ENCODE measurements at places on chromosomes 7 and 10.

DNA sequence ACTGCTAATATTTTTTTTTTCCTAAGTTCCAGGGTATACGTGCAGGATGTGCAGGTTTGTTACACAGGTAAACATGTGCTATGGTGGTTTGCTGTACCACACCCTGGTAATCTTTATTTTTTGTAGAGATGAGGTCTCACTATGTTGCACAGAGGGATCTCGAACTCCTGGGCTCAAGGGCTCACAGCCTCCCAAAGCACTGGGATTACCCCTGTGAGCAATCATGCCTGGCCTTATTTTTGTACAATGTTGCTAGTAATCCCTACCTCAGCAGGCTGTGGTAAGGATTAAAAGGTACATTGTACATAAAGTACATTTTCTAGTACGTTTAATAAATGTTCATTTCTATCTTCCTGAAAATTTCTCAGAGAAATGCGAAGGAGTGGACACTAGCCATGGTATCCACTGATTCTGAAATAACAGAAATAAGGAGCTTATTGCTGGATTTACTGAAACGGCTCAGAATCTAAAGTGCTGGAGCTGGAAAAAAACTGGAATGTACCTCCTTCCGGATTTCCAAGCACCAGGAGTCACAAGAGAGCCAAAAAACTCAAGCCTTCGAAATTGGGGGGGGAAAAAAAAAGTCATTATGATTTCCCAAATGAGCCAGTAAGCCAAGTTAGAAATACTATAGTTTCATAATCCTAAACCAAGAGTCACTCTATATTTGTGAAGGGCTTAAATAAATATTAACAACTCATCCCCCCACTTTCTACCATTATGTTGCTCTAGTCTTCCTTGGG is 69.6 kb downstream of the NT5C2 start:
- DNase-seq, result no peak

GRCh38 chr10:24568042-24568441 is 155.6 kb downstream of the ARHGAP21 start:
- DNase-seq, result no peak

- DNase-seq, result no peak
Observed at GRCh38 chr10:88680958-88681357, 16.7 kb downstream of the LIPF start.

GRCh38 chr10:62650411-62650810 is 154.1 kb upstream of the ADO start:
- DNase-seq, result no peak

DNA sequence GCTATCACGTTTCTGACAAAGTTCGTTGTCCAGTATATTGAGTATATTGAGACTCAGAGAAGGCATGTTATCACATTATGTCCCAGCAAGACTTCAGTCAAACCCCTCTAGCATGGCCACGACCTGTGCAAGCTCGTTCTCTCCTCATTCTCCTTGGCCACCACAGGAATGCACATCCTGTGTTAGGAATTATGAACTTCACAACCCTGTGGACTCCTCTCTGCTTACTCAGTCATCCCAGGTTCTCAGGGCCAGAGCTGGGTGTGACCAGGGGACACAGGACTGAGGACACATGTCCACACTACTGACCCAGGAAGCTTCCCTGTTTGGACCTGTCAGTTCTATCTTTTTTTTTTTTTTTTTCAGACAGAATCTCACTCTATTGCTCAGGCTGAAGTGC is 4.4 kb downstream of the SH2D4B start:
- no peak for DNase-seq

DNA sequence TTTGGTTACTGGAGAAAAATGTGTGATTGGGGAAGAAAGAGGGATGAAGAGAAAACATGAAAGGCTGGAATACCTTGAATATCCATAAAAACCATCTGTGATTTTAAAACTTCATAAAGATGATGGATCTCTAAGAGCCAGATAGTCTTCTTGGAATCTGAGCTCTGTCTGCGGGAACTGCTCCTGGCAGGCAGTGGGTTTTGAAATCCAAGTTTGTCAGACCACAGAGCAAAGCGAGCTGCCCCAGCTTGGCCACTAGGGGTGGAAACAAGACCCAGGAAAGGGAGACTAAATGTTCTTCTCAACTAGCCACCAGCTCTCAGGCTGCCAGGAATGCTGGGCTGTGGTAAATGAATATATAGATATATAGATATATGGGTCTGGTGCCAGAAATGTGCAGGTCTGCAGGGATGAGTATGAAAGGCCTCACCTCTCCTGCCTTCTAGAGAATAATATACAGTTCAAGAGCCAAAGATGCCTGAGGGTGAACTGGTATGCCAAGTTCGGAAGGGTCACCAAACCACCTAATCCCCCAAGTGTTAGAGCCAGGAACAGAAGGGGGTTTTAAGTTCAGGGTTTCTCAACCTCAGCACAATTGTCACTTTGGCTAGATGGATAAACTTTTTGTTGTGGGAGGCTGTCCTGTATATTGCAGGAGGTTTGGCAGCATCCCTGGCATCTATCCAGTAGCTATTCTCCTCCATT is 208.8 kb downstream of the KCNMA1 start:
- DNase-seq, result peak; percentile 68

DNA sequence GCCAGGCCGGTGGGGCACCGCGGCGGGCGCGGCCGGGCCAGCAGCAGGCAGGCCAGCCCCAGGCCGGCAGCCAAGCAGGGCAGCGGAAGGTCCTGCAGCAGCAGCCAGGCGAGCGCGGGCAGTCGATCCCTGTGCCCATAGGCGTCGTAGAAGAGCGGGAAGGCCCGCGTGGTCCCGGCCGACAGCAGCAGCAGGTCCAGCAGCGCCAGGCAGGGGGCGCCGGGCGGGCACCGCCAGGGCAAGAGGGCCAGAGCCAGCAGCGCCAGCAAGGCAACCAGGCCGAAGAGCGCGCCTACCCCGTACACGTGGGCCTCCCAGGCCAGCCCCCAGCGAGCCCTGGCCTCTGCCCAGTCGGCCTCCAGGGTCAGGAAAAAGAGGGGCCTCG is 8.4 kb upstream of the RBM28 start:
- peak; percentile 90 for DNase-seq

GRCh38 chr10:117993166-117993565 is 53.6 kb downstream of the RAB11FIP2 start:
- no peak for DNase-seq

GRCh38 chr7:25669281-25669781 is 441.0 kb upstream of the NPVF start:
- no peak for DNase-seq

GRCh38 chr7:99393355-99394187 is 14.8 kb downstream of the PDAP1 start:
- peak; percentile 94 for DNase-seq

DNA sequence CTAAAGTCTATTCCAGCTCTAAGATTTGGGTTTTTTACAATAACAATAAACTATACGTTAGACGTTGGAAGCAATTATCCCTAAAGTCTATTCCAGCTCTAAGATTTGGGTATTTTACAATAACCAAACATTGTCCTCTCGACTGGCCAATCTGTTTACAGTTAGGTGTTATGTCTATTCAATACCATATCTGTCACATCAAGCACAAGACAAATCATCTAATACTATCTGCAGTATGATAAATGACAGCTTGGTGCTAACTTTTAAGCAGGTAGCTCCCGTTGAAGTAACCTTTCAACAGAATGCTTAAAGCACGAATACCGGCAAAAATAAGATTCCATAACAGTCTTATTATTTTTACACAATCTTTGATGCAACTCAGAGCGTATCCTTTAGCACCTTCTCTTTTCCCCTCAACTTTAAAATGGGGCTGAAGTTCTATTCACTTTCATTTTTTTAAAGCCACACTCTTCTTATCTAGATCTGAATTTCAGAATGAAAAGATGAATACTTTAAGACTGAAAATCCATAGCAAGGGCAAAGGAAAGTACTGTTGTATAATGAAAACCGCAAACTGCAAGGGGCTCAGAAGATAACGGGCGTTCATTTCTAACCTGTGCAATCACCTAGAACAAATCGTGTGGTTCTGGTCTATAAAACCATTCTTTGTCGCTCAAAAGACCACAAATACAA is 925 bp downstream of the H2AZ2 start:
- DNase-seq, result no peak

GRCh38 chr10:17381502-17382142 is 72.8 kb downstream of the ST8SIA6 start:
- no peak for DNase-seq

GRCh38 chr10:85862771-85863170 is 503.8 kb downstream of the GRID1 start:
- peak; percentile 71 for DNase-seq

GRCh38 chr10:24012249-24012803 is 196.6 kb upstream of the KIAA1217 start:
- DNase-seq, result peak; percentile 30

- DNase-seq, result no peak
Observed at GRCh38 chr7:32415519-32415918, 74.7 kb downstream of the LSM5 start.

GRCh38 chr10:87060280-87060928 is 34.2 kb downstream of the GLUD1 start:
- no peak for DNase-seq

DNA sequence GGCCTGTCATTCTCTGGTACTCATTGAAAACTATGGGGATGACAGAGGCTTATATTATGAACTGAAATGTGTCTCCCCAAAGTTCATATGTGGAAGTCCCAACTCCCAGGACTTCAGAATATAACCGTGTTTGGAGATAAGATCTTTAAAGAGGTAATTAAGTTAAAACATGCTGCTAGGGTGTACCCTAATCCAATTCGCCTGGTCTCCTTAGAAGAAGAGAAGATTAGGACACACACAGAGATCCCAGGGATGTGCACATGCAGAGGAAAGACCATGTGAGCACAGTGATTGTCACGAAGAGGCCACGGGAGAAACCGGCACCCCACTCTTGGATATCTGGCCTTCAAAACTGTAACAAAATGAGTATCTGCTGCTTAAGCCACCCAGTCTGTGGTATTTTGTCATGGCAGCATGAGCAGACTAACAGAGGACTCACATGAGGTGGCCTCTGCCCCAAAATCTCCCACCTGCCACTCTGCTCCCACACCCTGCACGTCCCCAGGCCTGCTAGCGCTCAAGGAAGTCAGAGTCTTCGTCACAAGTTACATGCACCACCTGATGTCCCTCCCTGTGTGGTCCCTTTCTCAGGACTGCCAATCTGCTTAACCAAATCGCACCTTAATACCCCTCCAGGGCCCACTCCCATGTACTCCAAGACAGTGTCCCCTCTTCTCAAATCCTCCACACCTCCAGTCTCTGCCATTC is 26.8 kb downstream of the PLAC9 start:
- no peak for DNase-seq

DNA sequence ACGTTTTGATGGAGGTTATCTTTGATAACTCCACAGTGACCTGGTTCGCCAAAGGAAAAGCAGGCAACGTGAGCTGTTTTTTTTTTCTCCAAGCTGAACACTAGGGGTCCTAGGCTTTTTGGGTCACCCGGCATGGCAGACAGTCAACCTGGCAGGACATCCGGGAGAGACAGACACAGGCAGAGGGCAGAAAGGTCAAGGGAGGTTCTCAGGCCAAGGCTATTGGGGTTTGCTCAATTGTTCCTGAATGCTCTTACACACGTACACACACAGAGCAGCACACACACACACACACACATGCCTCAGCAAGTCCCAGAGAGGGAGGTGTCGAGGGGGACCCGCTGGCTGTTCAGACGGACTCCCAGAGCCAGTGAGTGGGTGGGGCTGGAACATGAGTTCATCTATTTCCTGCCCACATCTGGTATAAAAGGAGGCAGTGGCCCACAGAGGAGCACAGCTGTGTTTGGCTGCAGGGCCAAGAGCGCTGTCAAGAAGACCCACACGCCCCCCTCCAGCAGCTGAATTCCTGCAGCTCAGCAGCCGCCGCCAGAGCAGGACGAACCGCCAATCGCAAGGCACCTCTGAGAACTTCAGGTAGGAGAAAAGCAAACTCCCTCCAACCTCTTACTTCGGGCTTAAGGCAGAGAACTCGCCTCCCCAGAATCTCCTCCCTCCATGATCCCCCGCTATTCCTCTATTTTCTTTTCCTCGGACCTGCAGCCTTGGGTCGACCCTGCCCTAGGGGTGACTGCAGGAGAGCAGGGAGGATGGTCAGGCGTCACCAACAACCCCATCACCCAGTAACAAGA is at the start of gene SERPINE1:
Gene SERPINE1, plus strand, starts transcription at position 454 of the 809 bp plus-strand sequence. CDS start 1,290 bp downstream, outside the sequence.
- peak; percentile 89 for DNase-seq

DNA sequence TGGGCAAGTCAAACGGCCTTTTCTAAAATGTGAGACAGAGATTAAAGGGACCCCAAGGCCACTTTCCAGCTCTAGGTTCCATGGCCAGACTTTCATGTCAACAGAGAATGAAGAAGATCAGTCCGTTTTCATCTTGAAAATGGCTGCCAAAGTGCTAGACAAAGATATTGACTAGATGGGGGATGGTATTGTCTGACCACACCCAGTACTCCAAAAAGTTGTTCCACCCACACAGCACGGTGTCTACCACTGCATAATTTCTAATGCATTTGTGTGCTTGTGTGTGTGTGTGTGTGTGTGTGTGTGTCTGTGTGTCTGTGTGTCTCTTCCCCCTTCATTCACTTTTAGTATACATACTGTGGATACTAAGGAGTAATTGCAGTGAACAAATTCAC is 1.3 kb downstream of the COL1A2 start:
- peak; percentile 13 for DNase-seq

DNA sequence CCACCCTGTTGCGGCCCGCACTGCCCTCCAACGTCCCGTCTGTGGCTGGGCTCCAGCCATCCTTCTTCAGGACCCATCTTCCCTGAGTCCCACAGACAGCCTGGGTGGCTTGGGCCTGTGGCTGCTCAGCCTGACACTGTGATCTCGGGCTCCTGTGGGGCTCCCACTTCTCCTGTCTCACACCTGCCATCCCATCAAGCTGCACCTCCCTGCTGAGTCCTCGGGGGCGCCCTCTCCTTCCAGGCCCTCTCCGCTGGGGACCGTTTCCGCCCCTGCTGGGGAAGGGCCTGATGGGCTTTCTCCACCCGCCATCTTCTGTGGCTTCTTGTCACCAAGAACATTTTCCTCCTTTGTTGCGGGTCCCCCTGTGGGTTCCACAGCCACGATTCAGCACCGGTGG is 173.8 kb upstream of the PPP2R2D start:
- DNase-seq, result no peak

DNA sequence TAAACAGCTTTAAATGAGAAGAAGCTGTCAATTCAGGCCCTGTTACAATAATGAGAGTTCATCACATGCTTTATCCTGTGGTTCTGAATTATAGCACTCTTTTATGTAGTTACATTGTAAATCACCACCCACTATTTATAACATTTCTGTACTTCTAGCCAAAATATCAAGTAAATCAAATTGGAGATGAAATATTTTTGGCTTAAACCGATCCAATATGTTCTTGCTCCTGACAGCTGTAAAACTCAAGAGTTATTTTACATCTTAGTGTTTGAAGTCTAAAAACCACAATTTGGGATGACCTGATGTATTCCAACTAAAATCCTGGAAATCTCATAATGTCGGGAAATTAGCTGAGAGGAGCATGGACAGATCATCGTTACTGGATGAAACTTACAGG is 371.2 kb upstream of the LRRN3 start:
- DNase-seq, result no peak

- no peak for DNase-seq
Observed at GRCh38 chr10:71927776-71928592, 36.2 kb upstream of the CHST3 start.

- DNase-seq, result no peak
Observed at GRCh38 chr7:91407942-91408341, 143.7 kb downstream of the FZD1 start.

- DNase-seq, result no peak
Observed at GRCh38 chr7:129341816-129342806, 92.1 kb upstream of the STRIP2 start.

Measured in ELF-1 (cell line).